ENCODE measurements at places on chromosomes 11 and 22.
A peak's percentile ranks its signal among the peaks of the same experiment; 100 is the strongest.

DNA sequence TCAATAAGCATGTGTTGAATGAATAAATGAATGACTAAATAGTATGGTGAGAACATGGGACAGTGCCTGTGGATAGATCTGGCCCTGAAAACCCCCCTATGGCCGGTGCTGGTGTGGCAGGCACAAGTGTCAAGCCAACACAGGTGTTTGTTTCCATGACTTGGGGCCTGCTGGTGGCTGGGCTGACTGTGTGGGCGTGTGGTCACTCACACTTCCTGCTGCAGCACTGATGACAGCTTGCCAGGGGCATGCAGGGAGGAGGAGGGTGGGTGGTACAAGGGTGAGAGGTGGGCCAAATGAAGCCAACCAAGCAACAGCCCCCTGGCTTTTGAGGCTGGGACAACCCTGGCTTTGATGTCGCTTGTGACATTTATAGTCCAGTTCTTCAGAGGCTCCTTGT is 30.3 kb upstream of the ABCC8 start:
- peak; percentile 69 for DNase-seq

DNA sequence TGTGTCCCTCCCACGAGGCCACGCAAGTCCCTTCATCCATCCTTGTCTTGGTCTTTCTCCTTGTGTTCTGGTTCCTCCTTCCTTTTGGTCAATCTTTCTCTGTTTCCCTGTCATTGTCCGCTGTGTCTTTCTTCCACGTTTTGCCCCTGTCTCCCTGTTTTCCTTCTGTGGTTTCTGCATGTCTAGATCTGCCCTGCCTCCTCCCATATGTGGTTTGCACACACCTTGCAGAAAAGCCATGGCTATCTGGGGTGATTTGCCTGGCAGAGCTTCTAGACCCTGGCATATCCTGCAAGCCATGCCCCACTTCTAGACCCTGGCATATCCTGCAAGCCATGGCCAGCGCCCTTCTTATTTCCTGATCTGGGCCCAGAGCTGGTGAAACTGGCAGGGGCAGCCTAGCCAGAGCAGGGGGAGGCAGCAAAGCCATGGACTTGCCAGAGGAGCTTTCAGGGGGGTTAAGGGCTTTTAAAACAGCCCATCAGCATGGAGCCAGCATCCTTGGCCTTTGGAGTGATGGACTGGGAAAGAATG is 131.6 kb upstream of the NECTIN1 start:
- no peak for DNase-seq

DNA sequence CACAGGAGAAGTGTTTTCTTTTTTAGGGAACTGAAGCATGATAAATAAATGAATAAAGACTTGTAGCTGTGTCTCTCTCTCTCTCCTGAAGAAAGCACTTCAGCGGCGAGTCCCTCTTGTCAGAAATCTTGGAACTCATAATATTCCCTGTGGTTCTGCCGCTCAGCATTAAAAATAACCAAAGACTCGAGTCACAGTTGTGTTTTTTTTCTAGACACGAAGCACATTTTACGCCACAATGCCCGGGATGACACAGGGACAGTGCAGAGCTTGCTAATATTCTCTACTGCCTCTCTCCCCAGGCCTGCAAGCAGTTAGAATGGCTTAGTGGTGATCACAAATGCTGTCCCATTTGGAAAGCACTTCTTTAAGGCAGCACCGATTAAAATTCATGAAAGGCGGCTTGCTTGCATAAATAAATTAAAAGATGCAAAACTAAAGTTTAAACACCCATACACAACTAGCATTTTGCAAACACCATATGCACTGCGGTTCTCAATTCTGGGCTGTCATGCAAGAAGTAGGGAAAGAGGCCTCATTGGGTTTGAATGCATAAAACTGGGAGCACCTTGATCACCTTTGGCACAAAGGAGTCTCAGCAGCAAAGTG is 597.4 kb downstream of the SOX6 start:
- DNase-seq = no peak

GRCh38 chr22:19663286-19663815 is 51.0 kb upstream of the SEPTIN5 start:
- peak; percentile 35 for DNase-seq

- peak; percentile 72 for DNase-seq
These were observed 47.0 kb downstream of the YAP1 start for GRCh38 chr11:102157219-102157618.

- no peak for DNase-seq
These were observed 17.5 kb downstream of the UQCR10 start for GRCh38 chr22:29784451-29785361.

DNA sequence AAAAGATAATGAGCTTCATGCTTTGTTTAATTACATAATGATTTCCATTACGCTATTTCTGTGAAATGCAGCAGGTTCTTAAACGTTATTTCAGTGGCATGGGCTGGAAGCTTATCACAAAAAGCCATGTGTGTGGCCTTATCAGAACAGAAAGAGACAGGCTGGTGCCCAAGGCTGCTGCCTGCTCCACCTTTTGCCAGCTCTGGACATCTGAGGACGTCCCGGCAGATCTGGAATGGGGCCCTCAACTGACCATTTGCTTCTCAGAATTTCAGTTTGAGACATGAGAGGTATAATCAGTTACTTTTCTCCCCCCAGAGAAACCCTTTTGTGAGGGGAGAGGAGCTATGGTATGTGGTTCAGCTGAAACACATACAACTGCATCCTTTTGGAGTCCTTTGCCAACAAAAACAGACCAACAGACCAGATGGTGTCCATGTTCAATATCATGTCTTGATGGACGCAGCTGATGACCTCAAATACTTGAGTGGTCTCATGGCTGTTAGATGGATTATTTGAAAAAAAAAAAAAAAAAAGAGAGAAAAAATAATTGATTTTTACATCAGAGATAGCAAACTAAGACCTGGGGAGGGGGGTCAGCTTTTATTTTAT is 8.6 kb downstream of the CDPF1 start:
- no peak for DNase-seq

GRCh38 chr22:42929838-42930155 is 72.7 kb upstream of the ARFGAP3 start:
- no peak for DNase-seq

DNA sequence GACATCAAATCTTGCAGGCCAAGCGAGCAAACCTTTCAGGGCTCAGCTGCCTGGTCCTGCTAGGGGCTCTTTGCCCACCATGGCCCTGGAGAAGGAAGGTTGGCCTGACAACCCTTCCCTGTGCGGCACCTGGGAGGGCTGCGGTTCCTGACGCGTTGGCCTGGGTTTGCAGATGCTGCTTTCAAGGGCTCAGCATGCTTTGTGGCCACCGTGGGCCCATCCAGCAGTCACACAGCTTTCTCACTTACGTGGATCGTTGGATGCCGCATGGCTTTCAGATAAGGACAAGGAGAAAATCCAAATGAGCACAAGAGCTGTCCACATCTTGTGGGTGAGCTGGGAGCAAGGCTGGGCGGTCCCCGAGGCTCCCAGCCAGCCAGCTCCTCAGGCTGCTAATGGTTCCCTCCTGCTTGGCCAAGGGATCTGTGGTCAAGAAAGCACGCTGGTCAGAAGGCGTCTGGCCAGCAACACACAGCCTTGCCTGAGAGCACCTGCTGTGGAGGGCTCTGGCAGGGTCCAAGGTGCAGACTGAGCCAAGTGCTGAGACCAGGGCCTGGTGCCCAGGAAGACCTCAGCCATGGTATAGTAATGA is 8.2 kb downstream of the C11orf24 start:
- DNase-seq = no peak

DNA sequence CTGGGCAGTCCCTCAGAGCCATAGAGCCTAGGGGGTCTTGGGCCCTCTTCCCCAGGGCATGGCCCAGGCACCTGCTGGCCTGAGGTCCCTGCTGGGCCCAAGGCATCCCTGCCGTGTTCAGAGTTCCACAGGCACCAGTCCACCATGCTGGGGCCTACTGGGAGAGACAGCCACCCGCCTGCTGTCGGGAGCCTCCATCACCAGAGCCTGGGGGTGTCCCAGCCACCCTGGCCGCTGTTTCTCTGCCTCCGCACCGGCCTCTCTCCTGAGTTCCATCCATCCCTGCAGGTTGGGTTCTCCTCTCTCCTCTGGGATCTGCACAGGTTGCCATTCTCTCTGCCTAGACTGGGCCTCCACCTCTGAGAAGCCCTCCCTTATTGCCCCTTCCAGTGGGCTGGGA is 68.6 kb downstream of the KCNQ1 start:
- DNase-seq = no peak

- no peak for DNase-seq
These were observed 311.8 kb downstream of the SBF2 start for GRCh38 chr11:9982127-9982795.

DNA sequence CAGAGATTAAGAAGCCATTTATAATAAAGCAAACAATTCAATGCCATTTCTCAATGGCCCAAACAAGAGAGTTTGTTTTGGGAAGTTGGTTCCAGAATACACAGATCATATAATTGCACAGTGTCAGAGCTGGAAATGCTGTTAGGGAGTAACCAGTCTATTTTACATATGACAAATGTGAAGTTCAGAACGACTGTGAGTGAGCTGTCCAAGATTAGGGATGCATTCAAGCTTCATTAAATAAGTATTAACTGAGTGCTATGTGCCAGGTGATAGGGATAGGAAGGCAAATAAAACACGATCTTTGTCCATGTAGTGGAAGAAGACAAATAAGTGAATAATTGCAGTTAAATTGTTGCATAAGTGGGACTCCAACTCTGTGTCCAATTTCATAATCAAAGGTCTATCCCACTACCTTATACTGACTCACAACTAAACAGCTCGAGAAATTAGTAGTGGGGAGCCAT is 33.1 kb upstream of the PICALM start:
- DNase-seq = peak; percentile 55

DNA sequence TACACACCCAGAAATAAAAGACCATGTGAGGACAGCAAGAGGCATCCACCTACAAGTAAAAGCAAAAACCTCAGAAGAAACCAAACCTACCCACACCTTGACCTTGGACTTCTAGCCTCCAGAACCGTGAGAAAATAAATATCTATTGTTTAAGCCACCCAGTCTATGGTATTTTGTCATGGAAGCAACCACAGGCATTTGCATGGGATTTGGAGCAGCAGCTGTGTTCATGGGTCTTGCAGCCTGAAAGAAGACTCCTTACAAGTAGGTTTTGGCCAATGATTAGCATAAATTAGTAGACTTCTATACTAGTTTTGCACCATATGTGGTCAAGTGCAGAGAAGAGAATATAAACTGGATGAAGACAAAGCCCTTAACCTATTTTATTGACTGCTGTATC is 27.9 kb downstream of the FSHB start:
- no peak for DNase-seq

- no peak for DNase-seq
These were observed 15.0 kb downstream of the ASPHD2 start for GRCh38 chr22:26443901-26444690.

- no peak for DNase-seq
These were observed 13.2 kb upstream of the AMPD3 start for GRCh38 chr11:10441652-10442503.

- no peak for DNase-seq
These were observed 91.6 kb upstream of the PAX6 start for GRCh38 chr11:31902706-31903105.

DNA sequence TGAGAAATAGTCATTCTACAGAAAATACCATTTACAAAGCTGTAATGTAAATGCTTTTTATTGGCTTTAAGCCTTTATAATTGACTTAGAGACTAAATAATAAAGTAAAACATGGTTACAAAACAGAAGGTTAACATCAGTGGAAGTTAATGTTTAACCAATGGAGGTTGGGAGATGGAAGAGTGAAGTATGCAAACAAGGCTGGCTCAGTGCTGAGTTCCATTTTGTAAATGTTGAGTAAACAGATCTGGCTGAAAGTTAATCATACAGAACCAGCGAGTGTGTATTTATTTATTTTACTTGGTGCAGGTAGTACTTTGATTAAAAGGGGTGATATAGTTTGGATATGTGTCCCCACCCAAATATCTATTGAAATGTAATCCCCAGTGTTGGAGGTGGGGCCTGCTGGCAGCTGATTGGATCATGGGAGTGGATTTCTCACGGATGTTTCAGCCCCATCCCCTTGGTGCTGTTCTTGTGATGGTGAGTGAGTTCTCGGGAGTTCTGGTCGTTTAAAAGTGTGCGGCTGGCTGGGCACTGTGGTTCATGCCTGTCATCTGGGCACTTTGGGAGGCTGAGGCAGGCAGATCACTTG is 827.4 kb downstream of the OPCML start:
- DNase-seq = peak; percentile 56

- DNase-seq = no peak
These were observed 2.7 kb upstream of the TH start for GRCh38 chr11:2174361-2174760.

DNA sequence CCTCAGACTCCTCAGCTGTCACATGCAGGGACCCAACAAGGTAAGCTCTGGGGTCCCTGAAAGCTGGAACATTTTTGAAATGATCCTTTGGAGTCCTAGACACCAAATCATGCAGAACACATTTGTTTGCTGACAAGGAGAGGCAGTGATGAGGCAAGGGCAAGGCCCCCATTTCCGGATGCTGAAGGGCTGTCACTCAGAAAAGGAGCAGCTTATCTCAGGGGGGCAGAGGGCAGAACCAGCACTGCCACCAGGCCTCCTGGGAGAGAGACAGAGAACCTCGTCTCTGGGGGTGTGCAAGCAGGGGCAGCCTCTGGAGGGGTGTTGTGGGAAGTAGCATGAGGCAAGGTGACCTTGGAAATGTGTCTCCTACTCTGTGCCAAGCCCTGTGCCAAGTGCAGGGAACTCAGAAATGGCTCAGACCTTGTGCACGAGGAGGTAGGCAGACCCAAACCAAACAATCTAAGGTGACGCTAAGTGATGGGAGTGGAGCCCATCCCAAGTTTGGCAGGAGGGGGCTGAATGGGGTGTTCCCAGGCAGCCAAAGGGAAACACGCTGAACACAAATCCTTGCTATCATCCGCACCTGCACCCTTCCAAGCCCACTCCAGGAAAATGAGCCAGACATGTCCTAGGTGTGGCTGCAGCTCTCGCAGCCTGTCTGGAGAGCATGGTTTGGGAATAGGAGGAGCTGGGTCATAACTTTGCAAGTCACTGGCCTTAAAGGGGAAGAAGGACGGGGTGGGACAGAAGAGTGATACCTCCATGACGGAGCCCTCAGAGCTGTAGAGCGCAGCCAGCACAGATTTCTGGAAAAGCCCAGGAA is 94.2 kb downstream of the PDE2A start:
- DNase-seq = no peak

DNA sequence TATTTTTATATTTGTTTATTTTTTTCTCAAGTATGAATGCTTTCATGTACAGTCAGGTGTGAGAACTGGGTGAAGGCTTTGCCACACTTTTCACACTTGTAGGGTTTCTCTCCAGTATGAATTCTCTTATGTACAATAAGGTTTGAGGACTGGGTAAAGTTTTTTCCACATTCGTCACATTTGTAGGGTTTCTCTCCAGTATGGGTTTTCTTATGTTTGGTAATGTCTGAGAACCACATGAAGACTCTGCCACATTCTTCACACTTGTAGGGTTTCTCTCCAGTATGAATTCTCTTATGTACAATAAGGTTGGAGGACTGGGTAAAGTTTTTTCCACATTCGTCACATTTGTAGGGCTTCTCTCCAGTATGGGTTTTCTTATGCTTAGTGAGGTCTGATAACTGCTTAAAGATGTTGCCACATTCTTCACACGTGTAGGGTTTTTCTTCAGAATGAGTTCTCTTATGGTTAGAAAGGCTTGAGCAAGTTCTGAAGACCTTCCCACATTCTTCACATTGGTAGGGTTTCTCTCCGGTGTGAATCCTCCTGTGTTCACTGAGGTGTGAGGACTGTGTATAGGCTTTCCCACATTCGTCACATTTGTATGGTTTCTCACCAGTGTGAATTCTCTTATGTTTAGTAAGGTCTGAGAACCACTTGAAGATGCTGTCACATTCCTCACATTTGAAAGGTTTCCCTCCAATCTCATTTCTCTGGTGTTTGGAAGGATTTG is 19.7 kb downstream of the ZNF195 start:
- no peak for DNase-seq

GRCh38 chr11:123360267-123360936 is 69.7 kb upstream of the GRAMD1B start:
- DNase-seq = no peak

- no peak for DNase-seq
These were observed 126.8 kb downstream of the CTNND1 start for GRCh38 chr11:57888386-57888785.

All from kidney tubule cell (primary cell).